ENCODE measurements at places on chromosomes 4 and X. TPM values are rescaled to one million over a fixed set of nuclear protein-coding genes. Genes with fewer than 3 reads are reported as not detected.

DNA sequence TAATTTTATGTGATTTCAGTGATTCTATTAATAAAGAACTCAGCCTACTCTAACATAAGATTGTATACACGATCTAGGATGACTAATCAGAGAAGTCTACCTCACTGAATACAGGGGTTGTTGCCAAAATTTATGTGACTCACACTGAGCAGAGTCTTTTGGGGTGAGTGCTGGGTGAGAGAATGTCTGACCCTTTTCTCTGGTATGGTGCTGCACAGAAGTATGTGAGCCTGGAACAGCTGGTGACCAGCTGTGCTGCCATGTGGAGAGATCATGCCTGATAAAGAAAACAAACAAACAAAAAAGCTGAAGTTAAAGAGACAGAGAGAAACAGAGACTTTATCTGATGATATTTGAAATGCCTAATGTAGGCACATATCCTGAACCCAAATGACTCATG is 618.1 kb upstream of the GRIA3 start:
- H3K27me3 ChIP-seq: no peaks in the 10 kb centered on the region
- no peaks in the 10 kb centered on the region for H3K4me1 ChIP-seq
- no peak for DNase-seq
- H3K27ac ChIP-seq: no peak overlapping the region

GRCh38 chr4:139015948-139016471 is 429 bp downstream of the NOCT start:
- H3K4me3 ChIP-seq: peak overlapping the region; percentile 95
- peaks cover 1% of the 10 kb centered on the region for H3K36me3 ChIP-seq
- peaks cover 5% of the 10 kb centered on the region for H3K27me3 ChIP-seq
- H3K27ac ChIP-seq: peak overlapping the region; percentile 96
- DNase-seq: no peak

- no peaks in the 10 kb centered on the region for H3K27me3 ChIP-seq
- no peak for DNase-seq
- H3K4me1 ChIP-seq: peaks cover 5% of the 10 kb centered on the region
- H3K36me3 ChIP-seq: no peaks in the 10 kb centered on the region
- H3K27ac ChIP-seq: peak overlapping the region; percentile 6
- no peak overlapping the region for H3K4me3 ChIP-seq
Measured at GRCh38 chr4:90841676-90842075, 714.5 kb downstream of the CCSER1 start.

The CXCL5 gene
- 0.58 TPM for total RNA-seq

The DYNLT3 gene
- 28.7 TPM for total RNA-seq

The GLRA3 gene
- total RNA-seq: 0.07 TPM

The ABLIM2 gene
- total RNA-seq: 7.5 TPM

The TRIML2 gene
- not detected for total RNA-seq

- no peak for DNase-seq
- peaks cover 41% of the 10 kb centered on the region for H3K36me3 ChIP-seq
- H3K4me3 ChIP-seq: no peak overlapping the region
- H3K27ac ChIP-seq: peak overlapping the region; percentile 85
- H3K4me1 ChIP-seq: peaks cover 11% of the 10 kb centered on the region
- no peaks in the 10 kb centered on the region for H3K27me3 ChIP-seq
Measured at GRCh38 chr4:2954358-2955185, 8.6 kb downstream of the NOP14 start.

- no peaks in the 10 kb centered on the region for H3K4me1 ChIP-seq
- peaks cover 58% of the 10 kb centered on the region for H3K27me3 ChIP-seq
- no peak for DNase-seq
Measured at GRCh38 chr4:6193399-6193798, 7.0 kb downstream of the JAKMIP1 start.

GRCh38 chr4:83894831-83895230 is 358.9 kb downstream of the GPAT3 start:
- no peak overlapping the region for H3K27ac ChIP-seq
- peaks cover 9% of the 10 kb centered on the region for H3K27me3 ChIP-seq
- no peaks in the 10 kb centered on the region for H3K36me3 ChIP-seq
- H3K4me1 ChIP-seq: no peaks in the 10 kb centered on the region
- no peak for DNase-seq

The SYNPO2 gene
- total RNA-seq: 2.2 TPM

DNA sequence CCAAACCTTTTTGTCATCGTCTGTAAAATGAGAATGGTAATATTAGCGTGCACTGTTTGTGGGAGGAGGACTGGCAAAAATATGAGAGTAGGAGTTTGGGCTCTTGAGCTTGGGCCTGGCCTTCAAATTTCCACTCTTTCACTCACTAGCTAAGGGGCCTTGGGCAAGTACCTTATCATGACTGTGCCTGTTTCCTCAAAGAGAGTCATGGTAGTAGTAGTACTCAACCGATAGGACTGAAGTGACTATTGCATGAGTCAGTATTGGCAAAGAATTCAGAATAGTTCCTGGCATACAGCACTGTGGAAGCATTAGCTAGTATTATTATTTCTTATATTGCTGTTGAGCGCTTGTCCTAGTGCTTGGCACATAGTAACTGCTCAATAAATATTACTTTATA is 16.0 kb upstream of the RBM3 start:
- no peaks in the 10 kb centered on the region for H3K4me1 ChIP-seq
- no peak overlapping the region for H3K4me3 ChIP-seq
- no peak overlapping the region for H3K27ac ChIP-seq
- no peak for DNase-seq

- peaks cover 6% of the 10 kb centered on the region for H3K4me1 ChIP-seq
- DNase-seq: no peak
- no peak overlapping the region for H3K4me3 ChIP-seq
- no peaks in the 10 kb centered on the region for H3K36me3 ChIP-seq
- no peak overlapping the region for H3K27ac ChIP-seq
Measured at GRCh38 chrX:39875834-39876628, 221.7 kb downstream of the BCOR start.

The ADH1C gene
- 4.6 TPM for total RNA-seq

DNA sequence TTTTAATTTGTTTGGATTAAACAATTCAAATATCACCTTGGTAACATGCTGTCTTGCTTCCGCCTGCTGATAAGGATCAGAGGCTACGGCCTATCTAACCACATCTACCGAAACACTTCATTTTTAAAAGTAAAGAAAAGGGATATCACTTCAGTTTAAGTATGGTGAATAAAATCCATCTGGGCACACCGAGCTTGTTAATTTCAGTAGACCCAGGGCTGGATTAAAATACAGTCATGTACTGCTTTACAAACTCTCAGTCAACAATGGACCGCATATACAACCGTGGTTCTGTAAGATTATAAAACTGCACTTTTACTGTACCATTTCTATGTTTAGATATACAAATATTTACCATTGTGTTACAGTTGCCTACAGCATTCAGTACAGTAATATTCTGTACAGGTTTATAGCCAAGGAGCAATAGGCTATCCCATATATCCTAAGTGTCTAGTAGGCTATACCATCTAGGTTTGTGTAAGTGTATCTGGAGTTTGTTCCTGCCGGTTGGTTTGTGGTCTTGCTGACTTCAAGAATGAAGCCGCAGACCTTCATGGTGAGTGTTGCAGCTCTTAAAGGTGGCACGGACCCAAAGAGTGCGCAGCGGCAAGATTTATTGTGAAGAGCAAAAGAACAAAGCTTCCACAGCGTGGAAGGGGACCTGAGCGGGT is 40.0 kb downstream of the SEPTIN11 start:
- no peak overlapping the region for H3K4me3 ChIP-seq
- H3K4me1 ChIP-seq: peaks cover 31% of the 10 kb centered on the region
- H3K27ac ChIP-seq: no peak overlapping the region
- H3K27me3 ChIP-seq: no peaks in the 10 kb centered on the region
- no peak for DNase-seq

- H3K27me3 ChIP-seq: no peaks in the 10 kb centered on the region
- no peaks in the 10 kb centered on the region for H3K36me3 ChIP-seq
- no peak overlapping the region for H3K27ac ChIP-seq
- DNase-seq: no peak
Measured at GRCh38 chrX:24306440-24306839, 7.4 kb downstream of the SUPT20HL2 start.

GRCh38 chr4:181761156-181761555 is 482.0 kb upstream of the TENM3 start:
- H3K27ac ChIP-seq: no peak overlapping the region
- no peaks in the 10 kb centered on the region for H3K4me1 ChIP-seq
- DNase-seq: no peak
- H3K27me3 ChIP-seq: peaks cover 4% of the 10 kb centered on the region
- no peaks in the 10 kb centered on the region for H3K36me3 ChIP-seq

DNA sequence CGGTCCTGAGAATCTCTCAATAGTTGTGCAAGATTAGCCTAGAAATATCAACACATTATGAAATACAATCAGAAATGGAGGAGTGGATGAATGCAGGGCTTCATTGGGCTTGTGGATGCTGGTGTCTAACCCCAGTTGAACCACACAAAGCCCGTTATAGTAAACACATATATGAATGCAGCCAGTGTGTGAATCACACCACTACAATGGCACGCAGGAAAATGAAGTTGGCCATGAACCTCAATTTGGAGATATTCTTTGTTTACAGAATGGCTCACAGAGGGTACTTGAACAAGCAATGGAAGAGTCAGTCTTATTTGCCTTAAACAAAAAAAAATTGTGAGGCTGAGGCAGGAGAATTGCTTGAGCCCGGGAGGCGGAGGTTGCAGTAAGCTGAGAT is 57.8 kb downstream of the SOD3 start:
- H3K4me3 ChIP-seq: no peak overlapping the region
- peaks cover 4% of the 10 kb centered on the region for H3K36me3 ChIP-seq
- H3K27me3 ChIP-seq: no peaks in the 10 kb centered on the region
- no peak overlapping the region for H3K27ac ChIP-seq

The ETDB gene
- not detected for total RNA-seq

- DNase-seq: no peak
- H3K27me3 ChIP-seq: no peaks in the 10 kb centered on the region
- H3K4me1 ChIP-seq: peaks cover 3% of the 10 kb centered on the region
- no peaks in the 10 kb centered on the region for H3K36me3 ChIP-seq
- no peak overlapping the region for H3K4me3 ChIP-seq
- H3K27ac ChIP-seq: no peak overlapping the region
Measured at GRCh38 chrX:150157291-150157690, 205.8 kb upstream of the MAMLD1 start.

- DNase-seq: no peak
- no peak overlapping the region for H3K4me3 ChIP-seq
- H3K27ac ChIP-seq: no peak overlapping the region
- no peaks in the 10 kb centered on the region for H3K36me3 ChIP-seq
- H3K27me3 ChIP-seq: no peaks in the 10 kb centered on the region
Measured at GRCh38 chr4:155079871-155080270, 128.6 kb upstream of the NPY2R start.

DNA sequence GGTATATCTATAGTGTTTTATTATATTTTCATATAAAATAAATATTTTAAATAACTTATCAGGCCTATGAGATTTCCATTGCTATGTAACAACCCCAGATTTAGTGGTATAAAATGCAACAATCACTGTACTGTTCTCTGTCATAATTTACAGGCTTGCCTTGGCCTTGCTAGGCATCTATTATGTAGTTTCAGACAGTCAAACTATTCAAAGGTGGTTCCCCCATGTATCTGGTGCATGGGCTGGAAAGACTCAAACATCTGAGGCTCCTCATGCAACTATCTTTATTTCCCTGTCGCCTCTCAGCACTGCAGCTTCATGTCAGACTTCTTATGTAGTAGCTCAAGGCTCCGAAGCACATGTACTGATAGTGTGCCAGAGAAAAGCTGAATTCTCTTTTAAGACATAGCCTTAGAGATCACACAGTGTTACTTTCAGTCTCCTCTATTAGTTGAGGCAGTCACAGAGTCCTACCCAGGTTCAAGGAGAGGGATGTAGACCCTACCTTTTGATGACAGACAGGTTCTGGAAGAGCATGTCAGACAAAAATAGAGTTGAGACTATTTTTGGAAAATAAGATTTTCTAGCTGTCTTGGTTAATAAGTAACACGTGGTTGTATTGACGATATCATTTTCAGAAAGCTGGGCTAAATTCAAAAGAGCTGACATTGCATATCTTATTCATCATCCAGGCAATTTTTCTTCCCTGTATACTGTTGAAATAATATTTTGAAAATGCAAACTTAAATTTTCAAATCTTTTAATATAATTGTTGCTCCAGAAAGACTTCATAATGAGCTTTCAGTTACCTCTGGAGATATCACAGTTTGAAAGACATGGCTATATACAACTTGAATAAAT is 19.4 kb downstream of the MTTP start:
- H3K27ac ChIP-seq: peak overlapping the region; percentile 23
- H3K36me3 ChIP-seq: peaks cover 10% of the 10 kb centered on the region
- H3K27me3 ChIP-seq: no peaks in the 10 kb centered on the region
- no peak overlapping the region for H3K4me3 ChIP-seq
- peaks cover 4% of the 10 kb centered on the region for H3K4me1 ChIP-seq

DNA sequence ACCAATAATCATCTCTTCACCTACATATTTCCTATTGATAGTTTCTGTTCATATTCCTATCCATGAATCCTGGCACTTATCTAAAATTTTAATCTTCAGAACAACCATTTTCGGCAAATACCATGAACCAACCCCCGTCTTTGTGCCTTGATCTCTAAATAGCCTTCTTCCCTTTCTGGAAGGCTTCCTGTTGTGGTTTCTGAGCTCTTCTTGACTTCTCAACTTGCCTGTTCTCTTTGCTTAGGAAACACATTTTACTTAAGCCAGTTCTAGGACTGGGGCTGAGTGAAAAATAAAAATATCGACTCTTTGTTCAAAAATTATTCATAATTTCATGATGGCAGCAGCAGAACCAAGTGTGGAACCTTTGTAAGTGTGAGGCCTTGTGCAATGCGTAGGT is 882.4 kb downstream of the C4orf33 start:
- H3K4me3 ChIP-seq: no peak overlapping the region
- DNase-seq: no peak
- no peaks in the 10 kb centered on the region for H3K36me3 ChIP-seq
- H3K4me1 ChIP-seq: no peaks in the 10 kb centered on the region
- no peaks in the 10 kb centered on the region for H3K27me3 ChIP-seq

DNA sequence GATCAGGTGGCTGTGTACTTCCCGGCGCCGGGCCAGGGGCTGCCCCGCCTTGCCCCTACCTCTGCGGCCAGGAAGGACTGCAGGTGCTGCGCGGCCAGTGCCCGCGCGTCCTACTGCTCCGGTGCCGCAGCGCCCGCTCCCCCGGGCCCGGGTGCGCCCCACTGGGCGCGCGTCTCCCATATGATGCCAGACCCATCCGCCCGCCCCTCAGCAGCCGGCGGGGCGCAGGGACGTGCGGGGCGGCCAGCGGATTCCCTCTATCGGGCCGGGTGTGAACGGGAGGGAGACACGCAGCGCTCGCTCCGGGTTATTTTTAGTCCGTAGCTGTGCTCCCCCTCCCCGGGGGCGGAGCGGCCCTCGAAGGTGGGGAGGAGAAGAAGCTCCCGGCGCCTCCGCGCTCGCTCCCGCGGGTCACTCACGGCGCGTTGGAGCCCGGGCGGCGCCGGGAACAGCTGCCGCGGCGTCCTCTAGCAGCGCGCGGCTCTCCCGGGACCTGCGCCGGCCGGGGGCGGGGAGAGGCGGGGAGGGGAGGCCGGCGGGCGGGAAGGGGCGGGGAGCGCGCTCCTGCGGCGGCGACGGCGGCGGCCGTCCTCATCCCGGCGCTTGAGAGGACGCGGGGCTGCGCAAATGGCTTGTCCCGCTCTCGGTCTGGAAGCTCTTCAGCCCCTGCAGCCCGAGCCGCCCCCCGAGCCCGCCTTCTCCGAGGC is 103.6 kb downstream of the UCHL1 start:
- peaks cover 13% of the 10 kb centered on the region for H3K4me1 ChIP-seq
- no peaks in the 10 kb centered on the region for H3K36me3 ChIP-seq
- DNase-seq: peak; percentile 47
- no peak overlapping the region for H3K27ac ChIP-seq
- H3K4me3 ChIP-seq: peak overlapping the region; percentile 78

- DNase-seq: no peak
- H3K27ac ChIP-seq: peak overlapping the region; percentile 43
- no peaks in the 10 kb centered on the region for H3K36me3 ChIP-seq
- no peak overlapping the region for H3K4me3 ChIP-seq
Measured at GRCh38 chrX:155065035-155065734, 5.8 kb downstream of the CMC4 start.

The CXCL3 gene
- total RNA-seq: 1.8 TPM
